ENCODE measurements at places on chromosomes 11 and 22.

DNA sequence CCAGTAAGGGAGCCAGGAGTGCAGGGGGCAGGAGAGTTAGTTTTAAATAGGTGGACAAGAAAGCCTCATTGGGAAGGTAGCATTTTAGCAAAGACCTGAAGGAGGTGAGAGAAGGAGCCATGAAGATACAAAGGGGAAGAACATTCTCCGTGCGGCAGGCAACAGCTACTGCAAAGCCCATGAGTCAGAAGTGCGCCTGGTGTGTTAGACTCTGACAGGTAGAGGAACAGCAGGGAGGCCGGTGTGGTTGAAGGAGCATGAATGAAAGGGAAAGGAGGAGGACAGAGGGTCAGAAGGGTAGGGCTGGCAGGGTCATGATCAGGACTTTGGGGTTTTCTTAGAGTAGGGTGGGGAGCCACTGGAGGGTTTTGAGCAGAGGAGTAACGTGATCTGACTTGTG lies 34.5 kb upstream of the PAMR1 start:
- no peak for DNase-seq

DNA sequence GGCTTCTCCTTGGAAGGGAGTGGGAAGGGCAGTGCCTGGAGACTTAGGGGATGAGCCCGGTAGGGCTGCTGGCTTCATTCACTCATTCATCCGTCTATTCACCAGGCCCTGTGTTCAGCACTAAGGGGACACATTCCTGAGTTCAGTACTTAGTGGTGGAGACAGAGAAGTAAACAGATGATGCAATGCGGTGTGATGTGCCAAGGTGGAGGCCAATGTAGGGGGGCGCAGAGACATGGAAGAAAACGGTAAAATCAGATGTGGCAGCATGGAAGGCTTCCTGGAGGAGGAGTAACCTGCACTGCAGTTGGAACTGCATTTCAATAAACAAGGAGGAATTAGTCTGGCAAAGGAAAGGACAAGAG lies 21.3 kb downstream of the GRIK4 start:
- no peak for DNase-seq

DNA sequence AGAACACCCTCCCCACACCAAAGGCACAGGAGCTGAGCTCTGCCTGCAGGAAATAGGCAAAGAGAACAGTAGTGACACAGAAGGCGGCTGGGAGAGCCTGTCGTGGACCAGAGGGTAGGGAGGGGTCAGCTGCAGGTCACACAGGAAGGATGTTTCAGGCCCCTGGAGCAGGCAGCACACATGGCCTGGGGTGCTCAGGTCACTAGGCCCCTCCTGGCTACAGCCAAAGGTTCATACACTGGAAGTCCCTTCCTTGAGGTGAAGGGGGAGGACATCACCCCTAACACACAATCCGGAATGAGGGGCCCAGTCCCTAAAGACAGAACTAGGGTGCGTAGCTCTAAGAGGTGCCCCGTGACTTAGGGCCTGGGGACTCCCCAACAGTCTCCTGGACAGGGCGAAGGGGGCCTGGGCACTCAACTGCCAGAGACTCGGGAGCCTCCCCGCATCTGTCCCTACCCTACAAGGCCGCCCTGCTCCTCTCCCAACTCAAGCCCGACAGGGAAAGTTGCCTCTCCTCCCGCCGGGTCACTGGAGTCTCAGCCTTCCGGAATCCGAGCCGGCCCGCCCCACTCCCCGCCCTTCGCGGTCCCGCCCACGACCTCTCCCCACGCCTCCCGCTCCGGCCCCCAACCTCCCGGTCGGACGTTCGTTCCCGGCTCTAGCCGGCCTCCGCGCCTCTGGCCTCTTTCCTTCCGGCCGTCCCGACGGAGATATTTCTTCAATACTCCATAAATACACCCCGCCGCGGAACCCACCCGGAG lies at the start of gene CYB5R2:
TSS of gene CYB5R2 (minus strand) at position 541 of the 764 bp plus-strand sequence. CDS start 675 bp downstream, outside the sequence.
- no peak for DNase-seq

DNA sequence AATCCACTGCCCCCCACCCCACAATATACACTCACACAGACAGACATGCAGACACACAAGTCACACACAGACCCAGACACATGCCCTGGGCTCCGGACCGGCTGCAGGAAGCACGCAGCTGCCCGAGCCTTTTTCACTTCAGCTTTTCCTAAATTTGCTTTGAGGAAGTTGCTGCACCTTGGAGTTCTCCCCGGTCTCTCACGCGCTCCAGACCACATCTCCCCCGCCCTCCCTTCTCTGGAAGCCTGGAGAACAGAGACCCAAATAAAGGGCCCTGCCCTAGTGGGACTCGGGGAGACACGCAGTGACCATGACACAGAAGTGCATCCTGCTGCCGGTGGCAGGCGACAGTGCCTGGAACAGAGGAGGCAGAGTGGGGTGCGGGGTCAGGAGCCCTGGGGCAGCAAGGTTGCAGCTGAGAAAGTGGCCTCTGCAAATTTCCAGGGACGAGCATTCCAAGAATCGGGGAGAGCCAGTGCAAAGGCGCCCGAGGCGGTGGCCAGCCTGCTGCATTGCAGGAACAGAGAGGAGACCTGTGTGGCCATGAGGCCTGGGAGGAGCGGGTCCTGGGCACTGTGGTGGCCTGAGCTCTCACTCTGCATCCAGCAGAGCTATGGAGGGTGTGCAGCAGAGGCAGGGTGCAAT lies 19.1 kb downstream of the RPL3 start:
- no peak for DNase-seq

DNA sequence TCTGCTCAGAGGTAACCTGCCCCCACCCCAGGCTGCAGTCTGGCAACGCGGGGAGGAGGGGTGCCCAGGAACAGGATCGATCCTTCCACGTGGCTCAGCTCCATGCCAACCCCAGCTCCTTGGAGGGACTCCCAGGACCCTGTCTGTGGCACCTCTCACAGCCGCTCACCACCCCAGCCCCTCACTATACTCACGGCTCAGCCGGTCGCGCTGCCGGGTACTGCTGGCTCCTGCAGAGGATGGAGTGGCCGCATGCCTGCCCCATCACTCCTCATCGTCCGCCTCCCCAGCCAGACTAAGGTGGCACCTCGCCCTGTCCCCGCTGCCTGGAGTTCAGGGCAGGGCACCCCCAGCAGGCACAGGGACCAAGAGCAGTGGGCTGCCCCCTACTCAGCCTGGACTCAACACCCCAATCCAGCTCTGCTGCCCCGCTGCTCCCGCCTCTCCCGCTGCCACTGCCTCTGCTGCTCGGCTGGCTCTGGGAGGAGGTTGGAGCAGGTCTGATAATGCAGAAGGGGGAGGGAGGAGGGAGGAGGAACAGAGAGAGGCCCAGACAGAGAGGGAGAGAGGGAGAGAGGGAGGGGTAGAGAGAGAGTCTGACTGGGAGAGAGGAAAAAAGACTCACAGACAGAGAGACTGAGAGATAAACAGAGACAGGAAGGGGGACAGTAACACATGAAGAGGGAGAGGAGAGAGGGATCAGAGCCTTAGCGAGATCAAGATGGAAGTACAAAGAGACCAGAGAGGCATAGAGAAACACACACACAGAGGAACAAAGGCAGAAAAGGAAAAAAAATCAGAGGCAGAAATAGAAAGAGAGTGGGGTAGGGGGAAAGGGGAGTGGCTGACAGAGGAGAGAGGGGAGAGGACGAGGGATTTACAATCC lies at the start of gene PDE2A:
TSS of gene PDE2A (minus strand) at position 480 of the 886 bp plus-strand sequence. CDS start at position 265, 215 bp downstream.
- no peak for DNase-seq

- DNase-seq: no peak
These were observed 1.5 kb downstream of the HSPA8 start for GRCh38 chr11:123060277-123061000.

GRCh38 chr11:43072096-43072495 lies 239.7 kb upstream of the API5 start:
- no peak for DNase-seq

- DNase-seq: no peak
These were observed 81.4 kb downstream of the TBC1D22A start for GRCh38 chr22:46843821-46844255.

DNA sequence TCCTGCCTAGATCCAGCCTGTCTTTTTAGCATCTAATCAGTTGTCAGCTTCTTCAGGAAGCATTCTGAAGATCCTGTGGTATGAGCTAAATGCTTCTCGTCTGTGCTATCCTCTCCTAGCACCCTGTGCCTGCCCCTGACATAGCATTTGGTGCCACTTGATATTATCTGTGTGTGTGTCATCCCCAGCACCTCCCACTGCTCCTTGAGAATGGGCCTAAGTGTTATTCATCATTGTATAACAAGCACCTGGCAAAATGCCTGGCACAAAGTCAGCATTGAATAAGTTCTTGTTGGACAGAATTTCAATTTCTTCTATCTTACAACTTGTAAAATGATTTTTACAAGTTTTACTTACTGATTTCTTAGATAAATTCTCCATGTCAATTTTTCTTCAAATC lies 28.1 kb upstream of the OLFML1 start:
- no peak for DNase-seq

DNA sequence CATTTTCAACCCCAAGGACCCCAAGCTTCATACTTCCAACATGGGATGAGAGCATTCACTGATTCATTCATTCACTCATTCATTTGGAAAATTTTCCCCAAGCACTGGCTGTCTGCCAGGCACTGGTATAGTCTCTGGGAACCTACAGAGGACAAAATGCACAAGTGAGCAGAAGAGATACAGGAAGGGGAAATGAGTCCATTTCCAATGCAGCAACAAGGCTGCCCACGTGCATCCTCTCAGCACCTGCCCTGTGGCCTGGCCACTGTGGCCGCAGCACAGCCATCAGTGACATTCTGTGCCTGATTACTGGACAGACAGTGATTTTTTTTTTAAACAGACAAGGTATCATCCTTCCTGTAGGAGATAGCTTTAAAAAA lies 96.0 kb upstream of the PITPNB start:
- DNase-seq: no peak

DNA sequence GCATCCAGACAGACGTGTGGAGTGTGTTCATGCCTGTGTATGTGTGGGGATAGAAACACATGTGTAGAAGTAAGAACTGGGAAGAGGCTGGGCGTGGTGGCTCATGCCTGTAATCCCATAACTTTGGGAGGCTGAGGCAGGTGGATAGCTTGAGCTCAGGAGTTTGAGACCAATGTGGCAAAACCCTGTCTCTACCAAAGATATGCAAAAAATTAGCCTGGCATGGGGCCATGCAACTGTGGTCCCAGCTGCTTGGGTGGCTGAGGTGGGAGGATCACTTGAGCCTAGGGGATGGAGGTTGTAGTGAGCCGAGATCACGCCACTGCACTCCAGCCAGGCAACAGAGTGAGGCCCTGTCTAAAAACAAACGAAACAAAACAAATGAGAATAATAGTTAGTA lies 1166.6 kb downstream of the TBC1D22A start:
- no peak for DNase-seq

GRCh38 chr22:28759861-28760560 lies 12.5 kb upstream of the CCDC117 start:
- no peak for DNase-seq

GRCh38 chr11:17353821-17354600 lies 2.4 kb downstream of the NCR3LG1 start:
- DNase-seq: no peak

DNA sequence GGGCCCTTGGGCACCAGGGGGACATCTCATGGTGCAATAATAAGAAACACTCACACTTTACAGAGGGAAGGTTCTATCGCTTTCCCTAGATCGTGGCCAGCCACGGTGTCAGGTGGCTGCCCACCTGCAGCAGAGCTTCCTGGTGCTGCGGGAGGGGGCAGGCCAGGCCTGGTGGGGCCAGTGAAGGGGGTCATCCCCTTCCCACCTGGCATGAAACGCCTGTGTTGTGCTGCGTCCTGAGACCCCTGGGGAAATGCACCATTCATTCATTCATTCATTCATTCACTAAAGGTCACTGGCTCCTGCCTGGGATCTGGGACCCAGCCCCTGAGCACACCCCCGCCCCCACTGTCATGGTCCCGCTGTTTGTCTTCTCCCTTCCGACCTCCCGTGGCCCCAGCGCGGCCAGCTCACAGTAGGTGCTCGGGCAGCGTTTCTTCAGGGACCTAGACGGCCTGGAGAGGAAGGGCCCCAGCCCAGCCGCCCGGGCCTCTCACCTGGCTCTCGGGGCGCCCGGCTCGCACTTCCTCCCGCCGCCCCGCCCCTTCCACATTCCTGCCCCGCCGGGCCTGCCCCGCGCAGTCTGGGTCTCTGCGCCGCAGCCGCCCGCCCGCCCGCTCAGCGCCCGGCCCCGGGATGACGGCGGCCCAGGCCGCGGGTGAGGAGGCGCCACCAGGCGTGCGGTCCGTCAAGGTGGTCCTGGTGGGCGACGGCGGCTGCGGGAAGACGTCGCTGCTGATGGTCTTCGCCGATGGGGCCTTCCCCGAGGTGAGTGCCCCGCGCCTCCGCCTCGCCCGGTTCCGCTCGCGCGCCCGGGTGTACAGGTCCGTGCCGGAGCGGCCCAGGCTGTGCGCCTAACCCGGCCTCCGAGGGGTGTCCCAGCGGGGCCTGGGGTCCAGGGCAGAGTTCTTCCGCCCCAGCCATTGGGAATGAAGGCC lies at the start of gene RHOD:
TSS of gene RHOD (plus strand) at position 581 of the 938 bp plus-strand sequence. CDS start at position 637, 56 bp downstream.
- no peak for DNase-seq

DNA sequence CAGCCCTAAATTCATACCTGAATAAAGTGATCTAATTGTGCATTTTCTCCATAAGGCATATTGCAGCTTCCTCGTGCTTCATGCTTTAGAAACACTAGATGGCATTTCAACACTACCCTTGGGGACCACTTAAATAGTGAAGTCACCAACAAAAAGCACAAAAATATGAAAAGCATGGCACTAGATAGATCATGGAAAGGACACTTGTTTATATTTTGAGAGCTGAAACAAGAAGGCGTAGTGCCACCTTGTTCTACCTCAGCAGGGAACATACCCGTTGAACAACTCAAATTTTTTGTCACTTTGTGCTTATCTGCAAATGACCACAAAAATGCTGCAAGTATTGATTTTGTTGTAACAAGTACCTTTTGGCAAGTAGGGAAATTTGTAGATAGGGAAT lies 8.6 kb downstream of the TBCEL start:
- DNase-seq: no peak

DNA sequence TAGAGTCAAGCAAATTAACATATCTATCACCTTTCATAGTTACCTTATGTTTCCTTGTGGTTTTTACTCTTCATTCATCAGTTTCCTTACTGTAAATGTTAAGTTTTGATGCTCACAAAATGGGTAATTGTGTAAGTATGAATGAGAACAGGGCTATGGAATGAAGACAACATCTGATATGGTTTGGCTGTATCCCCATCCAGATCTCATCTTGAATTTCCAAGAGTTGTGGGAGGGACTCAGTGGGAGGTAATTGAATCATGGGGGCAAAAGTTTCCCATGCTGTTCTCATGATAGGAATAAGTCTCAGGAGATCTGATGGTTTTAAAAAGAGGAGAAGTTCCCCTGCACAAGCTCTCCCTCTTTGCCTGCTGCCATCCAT lies 107.6 kb downstream of the CCDC34 start:
- DNase-seq: no peak

- no peak for DNase-seq
These were observed 10.6 kb upstream of the GNB1L start for GRCh38 chr22:19865141-19865829.

- no peak for DNase-seq
These were observed 24.4 kb downstream of the ADAMTS8 start for GRCh38 chr11:130403967-130404366.

- no peak for DNase-seq
These were observed 987 bp upstream of the NCR3LG1 start for GRCh38 chr11:17350455-17351171.

- DNase-seq: no peak
These were observed 14.3 kb upstream of the BCL9L start for GRCh38 chr11:118939953-118940598.

- no peak for DNase-seq
These were observed 2.3 kb downstream of the MYEOV start for GRCh38 chr11:69295995-69296889.

All from stimulated activated CD8-positive, alpha-beta memory T cell treated with anti-CD3 and anti-CD28 coated beads, Interleukin-7, amount 100 ng/mL, for 1 hour (primary cell).